CD4-positive, alpha-beta T cell treated with Interleukin-4 for 4 hours (primary cell): ENCODE measurements at places on chromosomes 3 and 15.

- no peak for DNase-seq
Measured at GRCh38 chr3:79027593-79027992, 740.2 kb downstream of the ROBO1 start.

GRCh38 chr3:46301122-46301835 lies 52.6 kb upstream of the CCR2 start:
- DNase-seq, result no peak

DNA sequence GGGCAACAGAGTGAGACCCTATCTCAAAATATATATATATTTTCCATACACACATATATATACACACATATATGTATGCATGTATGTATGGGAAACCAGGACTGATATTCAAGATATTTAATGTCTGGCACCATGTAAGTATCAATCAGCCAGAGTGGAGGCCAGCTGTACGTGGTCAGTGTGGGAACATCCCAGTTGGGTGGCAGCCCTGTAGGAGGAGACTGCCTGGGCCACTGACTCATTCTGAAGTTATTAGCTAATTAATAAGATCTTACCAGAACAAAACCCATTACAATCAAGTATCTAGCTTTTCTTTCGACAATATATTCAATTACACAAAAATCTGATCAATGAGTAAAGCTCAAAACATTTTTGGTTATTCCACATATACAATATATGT lies 85.1 kb upstream of the OCA2 start:
- DNase-seq, result no peak

DNA sequence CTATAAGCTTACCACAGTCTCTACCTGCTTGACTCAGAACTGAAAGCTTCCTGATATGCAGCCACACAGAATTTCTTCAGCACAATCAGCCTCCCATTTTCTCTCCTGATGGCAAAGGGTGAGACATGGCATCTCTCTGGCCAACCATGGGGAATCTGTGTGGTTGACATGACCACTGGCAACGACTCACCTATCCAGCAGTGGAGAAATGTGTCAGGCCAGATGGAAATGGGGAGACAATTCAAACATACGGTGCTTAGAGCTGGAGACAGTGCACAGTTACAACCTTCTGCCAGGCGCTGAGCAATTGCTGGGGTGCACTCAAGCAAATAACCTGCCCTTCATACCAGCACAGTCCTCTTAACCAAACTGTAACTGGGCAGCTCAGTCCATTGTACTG lies 3.6 kb downstream of the ZNF385D start:
- no peak for DNase-seq

DNA sequence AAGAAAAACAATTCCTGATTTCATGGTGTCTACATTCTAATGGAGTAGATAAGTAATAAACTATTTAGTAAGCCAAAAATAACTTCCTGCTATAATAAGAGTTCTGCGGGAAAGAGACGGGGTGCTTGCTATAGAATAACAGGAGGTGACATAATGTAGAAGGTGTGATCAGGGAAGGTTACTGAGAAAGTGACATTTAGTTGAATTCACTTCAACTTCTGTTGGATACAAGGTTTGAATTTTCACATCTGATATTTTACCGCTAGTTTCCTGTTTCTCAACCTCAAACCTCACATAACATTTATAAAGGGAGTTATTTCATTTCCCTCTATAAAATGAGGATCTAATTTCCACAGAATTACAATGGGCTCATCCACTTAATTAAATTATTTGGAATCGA lies 102.3 kb upstream of the GBE1 start:
- no peak for DNase-seq

DNA sequence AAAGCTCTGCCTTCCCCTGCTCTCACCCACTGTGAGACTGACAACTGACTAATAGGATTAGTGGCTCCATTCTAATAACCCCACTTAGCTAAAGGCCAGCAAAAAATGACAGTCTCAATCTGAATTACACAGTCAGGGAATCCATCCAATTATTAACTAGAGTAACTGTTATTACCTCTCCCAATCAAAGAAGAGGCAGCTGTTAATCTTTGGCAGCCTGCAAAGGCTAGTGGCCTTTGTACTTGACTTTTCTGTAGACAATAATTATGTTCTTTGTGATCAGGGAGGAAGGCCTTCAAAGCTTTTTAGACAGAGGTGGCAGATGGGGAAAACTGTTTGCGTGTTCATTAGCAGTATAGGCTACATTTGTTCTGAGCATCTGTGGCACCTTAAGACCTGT lies 177.7 kb downstream of the ISL2 start:
- no peak for DNase-seq

- no peak for DNase-seq
Measured at GRCh38 chr15:68401496-68402431, 30.2 kb downstream of the ITGA11 start.

GRCh38 chr3:98887684-98888083 lies 13.8 kb downstream of the DCBLD2 start:
- DNase-seq, result no peak

GRCh38 chr15:64634027-64634426 lies 141.4 kb downstream of the RBPMS2 start:
- peak; percentile 78 for DNase-seq

DNA sequence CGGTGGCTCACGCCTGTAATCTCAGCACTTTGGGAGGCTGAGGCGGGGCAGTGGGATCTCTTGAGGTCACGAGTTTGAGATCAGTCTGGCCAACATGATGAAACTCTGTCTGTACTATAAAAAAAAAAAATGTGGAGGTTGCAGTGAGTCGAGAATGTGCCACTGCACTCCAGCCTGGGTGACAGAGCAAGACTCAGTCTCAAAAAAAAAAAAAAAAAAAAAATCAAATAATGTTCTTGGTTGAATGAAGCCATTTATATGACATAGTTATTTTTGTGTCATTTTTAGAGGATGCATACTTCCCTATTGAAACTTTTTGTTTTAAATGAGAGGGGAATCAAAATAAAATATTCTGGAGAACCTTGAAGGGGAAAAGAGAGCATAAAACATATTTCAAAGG lies 3.1 kb downstream of the HMCES start:
- DNase-seq, result no peak

- no peak for DNase-seq
Measured at GRCh38 chr15:94300612-94301011, 69.3 kb downstream of the MCTP2 start.

DNA sequence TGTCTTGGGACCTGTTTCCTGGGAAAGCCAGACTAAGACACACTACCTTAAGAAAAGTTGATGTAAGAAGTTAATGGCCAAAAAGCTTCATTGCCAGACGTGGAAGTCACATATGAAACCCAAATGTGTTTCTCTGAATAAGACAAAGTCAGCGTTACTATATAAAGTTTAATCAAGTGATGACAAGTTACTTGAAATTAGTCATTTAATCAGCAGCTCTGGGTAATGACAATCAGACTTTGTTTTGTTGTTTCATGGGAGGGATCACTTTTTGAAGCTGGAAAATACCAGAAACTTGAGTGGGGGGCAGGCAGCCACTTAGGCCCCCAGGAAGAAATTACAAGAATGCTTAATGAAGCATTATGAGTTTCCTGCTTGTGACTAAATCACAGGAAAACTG lies 218.6 kb downstream of the PTPRG start:
- DNase-seq, result no peak

GRCh38 chr15:86762874-86763273 lies 683.2 kb downstream of the AGBL1 start:
- DNase-seq, result no peak

- no peak for DNase-seq
Measured at GRCh38 chr3:37970802-37971201, 19.8 kb upstream of the VILL start.

DNA sequence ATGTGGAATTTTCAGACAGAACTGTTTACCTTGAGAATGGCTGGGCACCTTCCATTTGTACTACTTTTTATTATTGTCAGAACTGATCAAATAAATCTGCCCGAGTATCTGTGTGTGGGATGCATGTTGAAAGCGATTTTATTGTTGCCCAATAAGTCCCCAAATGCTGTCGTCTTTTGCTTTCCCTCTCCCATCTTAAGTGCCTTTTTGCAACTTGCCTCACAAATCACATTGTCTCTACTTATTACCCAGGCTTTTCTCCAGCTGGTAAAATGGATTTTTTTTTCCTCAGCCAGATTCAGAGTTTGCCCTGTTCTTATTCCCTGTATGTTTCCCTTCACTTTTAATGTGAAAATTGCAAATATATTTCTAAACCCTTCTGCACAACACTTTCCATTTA lies 163.1 kb downstream of the CNTN4 start:
- DNase-seq, result no peak

GRCh38 chr3:110236976-110237610 lies 834.5 kb upstream of the NECTIN3 start:
- no peak for DNase-seq

DNA sequence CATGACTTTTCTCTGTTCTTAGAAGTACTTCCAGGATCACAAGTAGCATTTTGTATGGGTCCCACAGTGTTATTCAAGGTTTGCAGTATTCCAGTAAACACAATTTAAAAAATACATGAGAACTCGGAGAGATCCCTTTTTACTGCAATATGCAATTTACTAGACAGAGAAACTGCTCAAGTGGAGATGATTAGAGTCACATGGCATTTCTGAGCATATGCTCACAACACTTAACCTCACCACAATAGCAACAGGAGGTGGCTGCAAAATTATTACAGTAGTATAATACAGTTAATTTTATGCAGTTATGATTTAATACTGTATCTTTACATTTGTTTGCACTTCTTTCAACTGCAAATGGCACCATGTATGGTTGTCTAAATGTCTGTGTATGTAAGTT lies 87.5 kb downstream of the PIK3CB start:
- no peak for DNase-seq

DNA sequence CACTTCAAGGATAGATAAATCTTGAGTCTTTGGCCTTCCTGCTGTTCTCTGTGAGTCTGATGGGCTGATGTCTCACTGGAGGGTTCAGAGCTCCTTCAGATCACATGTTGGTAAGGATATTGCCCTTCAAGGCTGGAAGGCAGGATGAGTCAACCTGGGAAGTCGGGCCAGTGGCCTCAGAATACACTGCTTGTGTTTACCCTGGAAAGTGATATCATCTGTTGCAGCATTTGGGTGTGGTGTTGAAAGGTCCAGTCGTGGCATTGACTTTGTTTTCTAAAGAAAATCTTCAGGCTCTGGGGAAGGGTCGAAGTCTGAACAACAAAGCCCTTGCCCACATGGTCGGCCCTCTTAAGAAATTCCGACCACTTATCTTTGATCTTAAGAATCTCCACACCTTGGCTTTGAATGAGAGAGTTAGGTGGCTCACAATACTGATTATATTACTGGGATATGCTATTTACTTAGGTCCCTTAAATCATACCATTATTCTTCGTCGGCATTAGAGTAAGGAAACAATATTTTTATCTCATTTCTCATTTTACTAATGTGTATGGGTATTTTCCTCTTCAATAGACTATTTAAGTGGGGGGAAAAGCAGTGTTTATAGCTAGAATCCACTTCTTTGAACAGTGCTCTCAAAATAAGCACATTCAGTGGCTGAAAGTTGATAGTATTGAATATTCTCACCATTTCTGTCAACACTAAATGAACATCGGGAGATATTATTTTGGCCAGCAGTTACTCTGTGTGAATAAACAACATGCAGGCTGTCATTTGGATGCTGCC lies 303.9 kb upstream of the RASGRP1 start:
- DNase-seq, result no peak

- peak; percentile 7 for DNase-seq
Measured at GRCh38 chr15:74906067-74906449, 593 bp downstream of the FAM219B start.

GRCh38 chr3:72271216-72271615 lies 486.3 kb upstream of the PROK2 start:
- no peak for DNase-seq

DNA sequence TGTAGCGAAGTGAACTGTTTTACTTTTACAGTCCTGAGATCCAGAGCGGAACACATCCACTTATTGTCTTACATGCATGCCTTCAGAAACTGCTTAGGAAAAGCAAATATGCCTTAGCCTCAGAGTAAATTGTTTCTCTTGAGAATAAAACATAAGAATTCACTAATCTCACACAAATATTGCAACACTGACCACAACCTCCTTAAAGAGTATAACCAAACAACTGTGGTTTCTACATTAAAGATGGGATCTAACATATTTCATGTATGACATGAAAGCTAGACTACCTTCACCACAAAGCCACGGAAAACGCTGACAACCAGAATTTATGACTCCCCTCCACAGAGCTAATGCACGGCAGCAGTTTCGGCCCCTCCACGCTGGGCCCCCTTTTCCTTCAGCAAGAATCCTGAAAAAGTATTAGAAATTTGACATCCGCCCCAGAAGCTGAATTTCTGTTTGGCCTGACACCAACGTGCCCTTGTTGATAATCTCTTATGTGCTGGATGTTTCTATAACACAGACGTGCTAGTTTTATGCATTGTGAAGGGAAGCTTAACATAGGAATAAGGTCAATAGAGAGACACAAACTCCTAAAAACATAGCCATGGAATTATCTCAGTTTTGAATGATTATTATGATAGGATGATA lies 84.6 kb downstream of the GREM1 start:
- no peak for DNase-seq

- peak; percentile 26 for DNase-seq
Measured at GRCh38 chr3:67000009-67000408, 1.9 kb downstream of the KBTBD8 start.

GRCh38 chr15:57401546-57401945 lies 25.2 kb downstream of the CGNL1 start:
- DNase-seq, result no peak

- DNase-seq, result no peak
Measured at GRCh38 chr3:170852324-170852723, 17.7 kb downstream of the RPL22L1 start.

- peak; percentile 13 for DNase-seq
Measured at GRCh38 chr3:16448639-16449070, 64.8 kb downstream of the RFTN1 start.

GRCh38 chr3:188869628-188870027 lies 302.1 kb upstream of the TPRG1 start:
- no peak for DNase-seq

GRCh38 chr3:138946663-138947494 lies at the start of the genes FOXL2 and FOXL2NB:
Gene FOXL2 (minus strand): TSS chr3:138947137. CDS start chr3:138946722, 415 bp downstream.
Gene FOXL2NB (plus strand): TSS chr3:138947217. CDS start chr3:138947365, 148 bp downstream.
- no peak for DNase-seq

GRCh38 chr15:100158356-100158755 lies 183.4 kb downstream of the ADAMTS17 start:
- DNase-seq, result no peak

DNA sequence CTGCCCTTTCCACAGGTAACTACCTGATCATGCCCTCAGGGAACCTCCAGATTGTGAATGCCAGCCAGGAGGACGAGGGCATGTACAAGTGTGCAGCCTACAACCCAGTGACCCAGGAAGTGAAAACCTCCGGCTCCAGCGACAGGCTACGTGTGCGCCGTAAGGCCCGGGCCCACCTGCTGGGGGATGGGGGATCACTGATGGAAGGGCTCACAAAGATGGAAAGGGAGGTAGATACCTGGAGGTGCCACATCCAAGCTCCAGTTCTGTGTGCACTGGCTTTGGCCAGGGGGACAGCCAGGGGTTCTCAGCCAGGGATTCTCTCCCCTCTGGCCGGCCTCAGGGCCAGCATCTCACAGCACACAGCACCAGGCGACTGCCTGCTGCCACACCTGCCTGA lies 59.4 kb downstream of the BOC start:
- DNase-seq, result no peak

DNA sequence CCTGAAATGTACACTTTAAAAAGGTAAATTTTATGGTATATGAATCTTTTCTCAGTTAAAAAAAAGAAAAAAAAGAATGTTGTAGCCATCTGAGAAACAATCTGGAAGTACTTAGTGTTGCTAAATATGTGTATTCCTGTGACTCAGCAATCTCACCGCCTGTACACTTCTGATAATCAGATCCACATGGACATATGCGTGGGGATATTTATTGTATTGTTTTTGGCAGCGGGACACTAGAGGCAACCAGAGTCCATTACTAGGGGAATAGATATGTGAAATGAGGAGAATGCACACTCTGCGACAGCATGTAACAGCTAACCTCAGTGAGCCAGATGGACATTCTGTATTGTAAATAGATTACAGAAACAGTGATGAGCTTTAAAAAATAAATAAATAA lies 65.4 kb downstream of the AQP9 start:
- no peak for DNase-seq
